GM12865 (cell line): ENCODE measurements at places on chromosomes 11 and 22.

GRCh38 chr11:120226242-120226641, 13.7 kb upstream of the POU2F3 start:
- DNase-seq: no peak

GRCh38 chr22:17612057-17612456, 16.5 kb downstream of the ATP6V1E1 start:
- DNase-seq: no peak

GRCh38 chr11:108586600-108586999, 7.0 kb downstream of the EXPH5 start:
- no peak for DNase-seq

DNA sequence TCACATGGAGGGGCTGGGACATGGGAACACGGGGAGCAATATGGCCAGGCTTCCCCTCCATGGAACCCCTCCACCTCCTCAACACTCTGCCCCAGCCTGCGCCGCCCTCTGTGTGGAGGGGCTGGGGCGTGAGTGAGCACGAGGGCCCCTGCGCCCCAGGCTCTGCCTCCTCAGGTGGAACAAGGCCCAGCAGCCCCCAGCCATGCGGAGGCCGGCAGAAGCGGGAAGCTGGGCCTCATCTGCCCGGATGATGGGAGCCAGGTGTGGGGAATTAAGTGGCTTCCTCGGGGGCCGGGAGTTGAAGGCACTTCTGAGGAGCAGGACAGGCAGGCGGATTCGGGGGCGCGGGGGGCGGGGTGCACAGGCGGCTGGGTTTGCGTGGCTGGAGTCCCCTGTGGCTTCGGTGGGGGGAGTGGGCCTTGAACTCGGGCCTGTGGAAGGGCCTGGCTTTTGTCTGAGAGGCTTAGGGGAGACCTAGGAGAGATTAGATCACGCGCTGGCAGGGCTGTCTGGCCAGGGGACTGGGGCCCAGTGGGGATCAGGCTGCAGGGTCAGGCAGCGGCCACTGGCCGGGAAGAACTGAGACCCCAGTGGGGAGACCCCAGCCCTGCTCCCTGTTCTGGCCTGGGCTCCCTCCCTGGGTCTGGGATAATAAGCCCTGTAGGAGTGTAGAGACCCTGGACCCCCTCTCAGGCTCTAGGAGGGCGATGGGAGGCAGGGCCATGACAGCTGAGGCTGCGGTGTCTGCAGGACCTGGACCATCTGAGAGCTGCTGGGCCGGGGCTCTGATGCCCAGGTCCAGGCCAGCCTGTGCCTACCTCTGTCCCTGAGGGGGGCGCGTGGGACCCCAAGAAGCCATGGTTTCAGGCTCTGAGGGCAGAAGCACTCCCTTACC, 13.3 kb downstream of the PRR33 start:
- DNase-seq: no peak

GRCh38 chr11:108886660-108887009, 221.8 kb downstream of the DDX10 start:
- no peak for DNase-seq

DNA sequence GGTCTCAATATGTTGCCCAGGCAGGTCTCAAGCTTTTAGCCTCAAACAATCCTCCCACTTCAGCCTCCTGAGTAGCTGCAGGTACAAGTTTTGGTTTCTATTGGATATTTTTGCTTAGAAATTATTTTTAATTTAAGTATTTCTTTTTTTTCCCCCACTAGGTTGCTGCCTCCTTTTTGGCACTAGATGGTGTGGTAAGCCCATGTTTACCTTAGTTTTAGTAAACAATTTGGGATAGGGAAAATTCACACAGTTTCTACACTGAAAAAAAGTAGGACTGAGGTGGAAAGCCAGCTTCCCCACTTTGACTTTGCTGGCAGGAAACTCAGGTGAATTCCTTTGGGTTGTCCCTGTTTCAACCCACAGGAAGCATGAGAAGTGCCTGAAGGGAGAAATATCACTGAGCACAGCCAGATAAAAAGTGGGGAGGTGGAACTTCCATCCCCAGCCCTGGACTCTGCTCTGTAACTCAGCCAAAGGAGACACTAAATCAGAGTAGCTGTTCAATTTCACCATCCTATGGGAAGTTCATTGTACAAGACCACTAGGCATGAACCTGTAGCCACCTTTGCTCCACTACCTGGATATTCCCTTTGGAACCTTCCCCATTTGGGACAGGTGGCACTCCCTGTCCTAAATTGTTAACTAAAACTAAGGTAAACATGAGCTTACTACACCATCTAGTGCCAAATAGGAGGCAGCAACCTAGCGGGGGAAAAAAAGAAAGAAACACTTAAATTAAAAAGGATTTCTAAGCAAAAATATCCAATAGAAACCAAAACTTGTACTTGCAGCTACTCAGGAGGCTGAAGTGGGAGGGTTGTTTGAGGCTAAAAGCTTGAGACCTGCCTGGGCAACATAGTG, 154.4 kb upstream of the FAT3 start:
- no peak for DNase-seq

DNA sequence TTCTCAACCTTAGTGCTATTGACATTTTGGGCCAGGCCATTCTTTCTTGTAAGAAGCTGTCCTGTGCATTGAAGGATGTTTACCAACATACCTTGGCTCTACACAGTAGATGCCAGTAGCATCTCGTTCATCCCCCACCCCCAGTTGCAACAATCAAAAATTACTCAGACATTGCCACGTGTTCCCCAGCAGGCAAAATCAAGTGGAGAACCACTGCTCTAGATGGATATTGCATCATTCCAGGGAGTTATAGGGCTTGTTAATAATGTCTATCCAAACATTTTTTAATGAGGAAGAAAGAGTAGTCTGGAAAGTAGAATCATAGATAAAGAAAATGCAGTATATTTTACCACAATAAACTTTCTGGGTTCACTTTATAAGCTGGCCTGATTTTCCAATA, 64.1 kb downstream of the PRMT3 start:
- DNase-seq: no peak

DNA sequence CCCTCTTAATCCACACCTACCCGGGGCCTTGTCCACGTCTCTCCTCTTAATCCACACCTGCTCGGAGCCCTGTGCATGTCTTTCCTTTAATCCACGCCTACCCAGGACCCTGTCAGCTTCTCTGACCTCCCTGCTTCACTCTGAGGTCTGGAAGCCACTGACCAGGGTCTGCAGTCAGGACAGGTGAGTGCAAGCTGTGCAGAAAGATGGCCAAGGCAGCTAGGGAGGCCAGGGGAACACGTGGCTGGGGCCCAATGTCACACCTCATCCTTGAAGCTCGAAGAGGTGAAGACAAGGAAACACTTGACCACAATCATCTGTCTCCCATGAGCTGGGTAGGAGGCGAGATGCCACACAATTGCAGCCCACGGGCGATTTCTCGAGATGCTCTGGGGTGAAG, 1516.9 kb downstream of the BRD1 start:
- DNase-seq: no peak

DNA sequence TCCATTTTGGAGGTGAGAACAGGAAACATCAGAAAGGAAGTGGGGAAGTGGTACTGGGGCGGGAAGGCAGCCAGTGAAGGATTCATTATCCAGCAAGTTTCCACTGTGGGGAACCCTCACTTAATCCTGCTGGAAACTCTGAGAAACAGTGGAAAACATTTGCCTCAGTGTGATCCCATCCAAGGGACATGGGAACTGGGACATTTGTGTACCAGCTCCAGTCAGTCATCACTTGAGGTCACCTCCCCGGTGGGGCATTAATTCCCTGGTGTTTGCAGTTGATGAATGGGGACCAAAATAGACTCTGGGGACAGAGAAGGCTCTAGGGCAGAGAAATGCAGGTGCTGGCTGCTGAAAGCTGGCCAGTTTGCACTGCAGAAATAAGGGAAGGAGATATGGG, 599.9 kb downstream of the BUD13 start:
- no peak for DNase-seq

GRCh38 chr11:110432713-110433392, 3.1 kb downstream of the FDX1 start:
- no peak for DNase-seq

DNA sequence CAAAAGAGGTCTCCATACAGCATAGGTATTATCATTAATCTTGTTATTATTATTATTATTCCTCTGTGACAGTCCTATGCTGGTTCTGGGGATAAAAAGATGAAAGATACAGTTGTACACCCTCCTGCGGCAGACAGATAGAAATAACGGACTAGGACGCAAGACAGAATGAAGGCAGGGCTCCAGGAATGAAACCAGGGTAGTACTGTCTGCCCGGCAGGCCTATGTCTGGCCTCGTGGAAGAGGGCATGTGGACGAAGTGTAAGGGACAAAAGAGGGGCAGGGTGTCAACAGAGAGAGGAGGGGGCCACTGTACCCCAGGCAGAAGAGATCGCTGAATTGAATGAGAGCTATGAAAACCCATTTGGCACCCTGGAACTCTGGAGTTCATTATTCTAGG, 25.2 kb downstream of the DSCAML1 start:
- DNase-seq: no peak

- no peak for DNase-seq
These were observed 17.2 kb downstream of the GLB1L3 start for GRCh38 chr11:134293119-134294113.

- DNase-seq: no peak
These were observed 179.2 kb downstream of the SBF2 start for GRCh38 chr11:10114593-10115404.

- DNase-seq: no peak
These were observed 15.3 kb upstream of the MICAL2 start for GRCh38 chr11:12094872-12095800.

GRCh38 chr11:63858628-63859550, 20.0 kb downstream of the MARK2 start:
- DNase-seq: no peak

- no peak for DNase-seq
These were observed 15.5 kb upstream of the TFIP11 start for GRCh38 chr22:26527574-26528465.

DNA sequence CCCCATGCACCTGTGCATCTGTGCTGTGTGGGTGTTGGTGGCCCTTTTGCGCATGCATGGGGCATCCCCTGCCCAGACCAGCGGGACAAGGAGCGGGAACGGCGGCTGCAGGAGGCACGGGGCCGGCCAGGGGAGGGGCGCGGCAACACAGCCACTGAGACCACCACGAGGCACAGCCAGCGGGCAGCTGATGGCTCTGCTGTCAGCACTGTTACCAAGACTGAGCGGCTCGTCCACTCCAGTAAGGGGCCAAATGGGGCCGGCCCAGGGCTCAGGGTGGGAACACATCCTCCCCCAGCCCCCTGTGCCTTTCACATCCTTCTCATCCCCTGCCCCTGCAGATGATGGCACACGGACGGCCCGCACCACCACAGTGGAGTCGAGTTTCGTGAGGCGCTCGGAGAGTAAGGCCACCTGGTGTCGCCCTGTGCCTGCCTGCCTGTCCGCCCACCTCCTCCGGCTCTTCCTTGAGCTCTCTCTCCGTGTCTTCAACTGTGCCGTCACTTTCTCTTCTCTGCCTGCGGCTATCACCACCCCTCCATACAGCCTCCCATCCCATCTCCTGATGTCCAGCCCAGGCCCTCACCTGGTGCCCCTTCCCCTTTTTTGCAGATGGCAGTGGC, 10.6 kb downstream of the SELENOM start:
- DNase-seq: no peak

- DNase-seq: no peak
These were observed 21.0 kb upstream of the UBASH3B start for GRCh38 chr11:122634501-122634900.

- DNase-seq: no peak
These were observed 28.6 kb upstream of the SCGB1A1 start for GRCh38 chr11:62390237-62390636.

DNA sequence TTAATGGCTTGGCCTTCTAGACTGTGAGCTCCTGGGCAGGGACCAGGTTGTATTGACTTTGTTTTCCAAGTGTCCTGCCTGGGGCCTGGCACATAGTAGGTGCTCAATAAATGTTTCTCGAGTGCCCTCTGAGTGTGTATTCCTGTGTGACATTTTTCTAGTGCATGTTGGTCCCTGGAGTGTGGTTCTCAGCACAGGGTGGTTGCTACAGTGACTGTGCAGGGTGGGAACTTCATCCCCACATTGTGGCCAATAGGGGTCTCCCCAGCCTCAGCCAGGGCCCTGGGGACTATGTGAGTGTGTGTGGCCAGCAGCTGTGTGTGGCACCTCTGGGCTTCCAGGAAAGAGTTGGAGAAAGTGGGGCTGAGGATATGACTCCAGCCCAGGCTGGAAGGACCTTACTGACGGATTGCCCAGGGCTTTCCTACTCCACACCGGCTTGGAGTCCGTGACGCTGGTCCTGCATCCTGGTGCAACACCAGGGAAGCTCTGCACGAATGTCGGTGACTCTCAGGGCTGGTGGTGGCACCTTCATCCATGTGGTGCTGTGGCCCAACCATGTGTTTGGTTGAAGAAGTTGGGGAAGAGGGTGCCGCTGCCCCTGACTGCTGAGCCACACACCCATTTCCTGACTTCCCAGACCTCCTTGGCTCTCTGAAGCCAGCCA, 9.0 kb upstream of the MARK2 start:
- peak; percentile 28 for DNase-seq

DNA sequence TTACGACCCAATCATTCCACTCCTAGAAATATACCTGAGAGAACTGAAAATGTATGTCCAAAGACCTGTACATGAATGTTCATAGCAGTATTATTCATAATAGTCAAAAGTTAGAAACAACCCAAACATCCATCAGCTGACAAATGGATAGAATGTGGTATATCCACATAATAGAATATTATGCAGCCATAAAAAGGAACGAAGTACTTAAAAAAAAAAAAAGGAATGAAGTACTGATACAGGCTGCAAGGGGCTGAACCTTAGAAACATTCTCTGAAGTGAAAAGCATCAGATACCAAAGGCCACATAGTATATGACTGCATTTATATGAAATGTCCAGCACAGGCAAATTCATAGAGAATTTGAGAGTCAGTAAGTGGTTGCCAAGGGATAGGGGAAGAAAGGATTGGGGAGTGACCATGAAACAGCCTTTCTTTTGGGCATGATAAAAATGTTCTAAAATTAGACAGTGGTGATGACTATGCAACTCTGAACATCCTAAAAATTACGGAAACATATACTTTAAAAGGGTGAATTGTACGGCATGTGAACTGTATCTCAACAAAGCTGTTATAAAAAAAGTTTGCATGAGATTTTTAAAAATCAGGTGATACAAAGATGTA, 1.8 kb downstream of the TPST2 start:
- no peak for DNase-seq

DNA sequence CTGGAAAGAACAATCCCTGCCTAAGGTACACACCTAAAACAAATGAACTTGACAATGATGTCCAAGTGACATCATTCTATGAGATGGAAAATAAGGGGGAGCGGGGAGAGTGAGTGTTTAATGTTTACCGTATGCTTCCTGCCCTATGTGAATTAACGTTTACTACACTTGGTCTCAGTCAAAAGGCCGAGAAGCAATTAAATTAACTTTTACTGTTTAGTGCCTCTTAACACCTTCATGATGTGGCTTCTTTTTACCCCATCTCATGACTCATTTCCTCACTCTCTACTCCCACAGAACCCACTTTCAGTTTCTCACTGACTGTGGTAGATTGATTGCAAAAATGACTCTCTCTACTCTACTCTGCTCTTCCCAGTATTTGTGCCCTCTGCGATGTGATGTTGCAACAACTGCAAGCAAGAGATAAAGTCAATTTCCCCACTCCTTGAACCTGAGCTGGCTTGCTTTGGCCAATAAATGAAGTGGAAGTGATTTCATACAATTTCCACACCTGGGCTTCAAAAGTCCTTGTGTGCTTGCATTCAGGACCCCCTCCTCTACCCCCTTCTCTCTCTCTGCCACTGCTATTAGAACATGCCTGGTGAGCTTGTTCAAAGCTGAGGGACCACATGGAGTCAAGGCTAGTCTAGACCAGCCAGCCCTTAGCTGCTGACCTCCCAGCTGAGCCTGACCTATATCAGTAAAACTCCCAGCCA, 11.6 kb upstream of the ALKBH3 start:
- peak; percentile 78 for DNase-seq
